GM23338 (cell line): ENCODE measurements at places on chromosomes 11 and 22. TPM values are rescaled to one million over a fixed set of nuclear protein-coding genes. Genes with fewer than 3 reads are reported as not detected.

The MAJIN gene
- total RNA-seq: not detected in 2 replicates

DNA sequence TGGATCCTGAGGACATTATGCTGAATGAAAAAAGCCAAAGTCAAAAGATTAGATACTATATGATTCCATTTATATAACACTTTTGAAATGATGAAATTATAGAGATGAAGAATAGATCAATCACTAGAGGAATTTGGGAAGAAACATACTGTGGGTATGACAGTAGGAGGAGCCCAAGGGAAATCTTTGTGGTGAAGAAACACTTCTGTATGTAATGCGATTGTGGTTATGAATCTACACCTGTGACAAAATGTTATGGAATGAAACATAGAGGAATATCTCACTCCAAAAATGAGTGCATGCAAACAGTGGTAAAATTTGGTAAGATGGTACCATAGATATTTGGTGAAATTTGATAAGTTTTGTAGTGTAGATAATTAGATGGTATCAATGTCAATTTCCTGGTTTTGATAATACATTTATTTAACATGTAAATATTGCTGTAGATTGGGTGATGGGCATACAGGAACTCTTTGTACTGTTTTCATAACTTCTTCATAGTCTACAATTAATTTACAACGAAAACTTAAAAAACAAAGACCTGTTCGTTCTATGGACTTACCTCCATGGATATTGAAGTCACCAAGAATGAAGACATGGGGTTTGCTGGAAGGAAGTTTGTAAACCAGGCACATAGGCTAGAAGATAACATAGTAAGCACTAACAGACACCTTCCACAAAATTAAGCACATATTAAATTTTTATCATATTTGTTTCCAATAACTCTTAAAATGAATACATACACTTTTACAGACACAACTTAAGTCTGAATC is 11.5 kb downstream of the MRGPRX1 start:
- no peaks in the 10 kb centered on the region for H3K27me3 ChIP-seq
- H3K4me1 ChIP-seq: no peaks in the 10 kb centered on the region
- DNase-seq: no peak
- no peak overlapping the region for H3K4me3 ChIP-seq

The OR5AS1 gene
- total RNA-seq: not detected in 2 replicates

DNA sequence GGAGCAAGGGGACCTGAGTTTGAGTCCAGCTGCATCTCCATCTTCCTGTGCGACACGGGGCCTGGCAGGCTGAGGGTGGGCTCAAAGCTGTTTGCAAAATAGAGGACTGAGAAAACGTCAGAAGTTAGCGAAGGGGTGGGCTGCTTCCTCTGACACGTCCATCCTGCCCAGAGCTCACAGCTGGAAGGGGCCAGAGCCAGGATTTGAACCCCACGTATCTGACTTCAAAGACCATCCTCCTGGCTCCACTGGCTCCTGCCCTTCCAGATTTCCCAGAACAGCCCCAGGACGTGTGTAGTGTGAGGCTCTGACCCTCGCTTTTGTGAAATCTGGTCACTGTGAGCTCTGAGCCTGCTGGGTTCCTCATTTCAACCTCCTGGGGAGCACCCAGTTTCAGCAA is 56.3 kb downstream of the CD82 start:
- H3K4me1 ChIP-seq: peaks cover 8% of the 10 kb centered on the region; the same call in 1 of the 2 replicates
- H3K27me3 ChIP-seq: peaks cover 11% of the 10 kb centered on the region; the same call in 1 of the 2 replicates
- no peak overlapping the region for H3K27ac ChIP-seq
- DNase-seq: no peak

DNA sequence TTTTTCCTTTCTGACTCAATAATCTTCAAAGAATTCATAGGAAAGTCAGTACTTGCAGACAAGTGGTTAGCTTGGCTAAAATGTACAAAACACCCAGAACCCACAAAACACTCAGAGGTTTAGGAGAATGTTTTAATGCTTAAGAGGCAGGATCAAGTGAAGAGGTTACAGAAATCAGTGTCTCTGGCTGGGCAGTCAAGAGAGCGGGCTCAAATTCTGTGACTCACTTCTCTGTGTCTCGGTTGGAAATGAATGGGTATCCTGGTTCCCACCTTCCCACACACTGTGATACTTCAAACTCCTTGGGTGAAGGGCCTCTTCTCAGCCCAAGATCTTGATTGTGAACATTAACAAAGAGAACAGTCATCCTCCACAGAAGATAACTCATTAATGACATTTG is 3.8 kb downstream of the MPEG1 start:
- DNase-seq: no peak
- no peaks in the 10 kb centered on the region for H3K36me3 ChIP-seq
- H3K4me1 ChIP-seq: peaks cover 4% of the 10 kb centered on the region; the same call in 1 of the 2 replicates
- H3K4me3 ChIP-seq: no peak overlapping the region
- no peaks in the 10 kb centered on the region for H3K27me3 ChIP-seq

The EML3 gene
- 17.1 and 19.3 TPM in 2 replicates for total RNA-seq

The KCTD14 gene
- 14.2 and 19.1 TPM in 2 replicates for total RNA-seq
